Mucosa of descending colon (tissue), 3 donors: ENCODE measurements at places on chromosomes 11 and 22.

DNA sequence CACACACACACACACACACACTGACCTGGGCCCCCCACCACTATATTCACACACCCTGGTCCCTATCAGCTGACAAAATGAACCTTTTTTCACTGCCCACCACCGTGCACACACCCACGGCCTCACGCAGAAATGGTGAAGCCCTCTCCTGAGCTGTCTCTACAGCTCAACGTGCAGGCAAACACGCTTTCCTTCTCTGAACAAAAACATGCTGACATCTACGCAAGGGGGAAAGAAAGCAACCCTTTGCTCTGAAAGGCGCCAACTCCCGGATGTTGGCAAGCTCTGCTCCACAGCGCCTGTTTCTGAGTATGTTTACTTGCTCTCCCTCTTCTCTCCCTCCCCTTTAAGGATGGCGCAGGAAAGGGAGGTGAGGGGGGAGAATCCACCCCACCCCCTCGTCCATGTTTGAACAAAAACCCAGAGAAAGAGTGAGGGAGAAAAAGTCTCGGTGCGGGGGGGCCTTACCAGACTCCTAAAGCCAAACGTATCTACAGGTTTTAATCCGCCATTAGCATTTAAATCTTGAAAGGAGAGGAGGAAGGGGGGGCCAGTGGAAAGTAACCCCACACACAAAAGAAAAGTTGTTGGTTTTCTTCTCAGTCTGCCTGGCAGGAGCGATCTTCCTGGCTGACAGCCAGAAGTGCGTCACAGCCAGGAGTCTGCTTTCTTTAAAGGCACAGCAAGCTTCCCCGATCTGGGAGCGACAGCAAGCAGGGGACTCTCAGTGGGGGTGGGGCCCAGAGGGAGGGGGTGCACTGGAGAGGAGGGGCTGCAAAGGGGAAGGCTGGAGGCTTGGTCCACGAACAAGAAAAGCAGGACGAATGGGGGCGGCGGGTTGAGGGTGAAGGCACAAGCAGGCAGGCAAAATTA lies 39.6 kb downstream of the NUMA1 start:
- DNase-seq, result peak; percentile 95

- DNase-seq, result no peak
Observed at GRCh38 chr22:42602470-42602869, 12.2 kb downstream of the POLDIP3 start.

DNA sequence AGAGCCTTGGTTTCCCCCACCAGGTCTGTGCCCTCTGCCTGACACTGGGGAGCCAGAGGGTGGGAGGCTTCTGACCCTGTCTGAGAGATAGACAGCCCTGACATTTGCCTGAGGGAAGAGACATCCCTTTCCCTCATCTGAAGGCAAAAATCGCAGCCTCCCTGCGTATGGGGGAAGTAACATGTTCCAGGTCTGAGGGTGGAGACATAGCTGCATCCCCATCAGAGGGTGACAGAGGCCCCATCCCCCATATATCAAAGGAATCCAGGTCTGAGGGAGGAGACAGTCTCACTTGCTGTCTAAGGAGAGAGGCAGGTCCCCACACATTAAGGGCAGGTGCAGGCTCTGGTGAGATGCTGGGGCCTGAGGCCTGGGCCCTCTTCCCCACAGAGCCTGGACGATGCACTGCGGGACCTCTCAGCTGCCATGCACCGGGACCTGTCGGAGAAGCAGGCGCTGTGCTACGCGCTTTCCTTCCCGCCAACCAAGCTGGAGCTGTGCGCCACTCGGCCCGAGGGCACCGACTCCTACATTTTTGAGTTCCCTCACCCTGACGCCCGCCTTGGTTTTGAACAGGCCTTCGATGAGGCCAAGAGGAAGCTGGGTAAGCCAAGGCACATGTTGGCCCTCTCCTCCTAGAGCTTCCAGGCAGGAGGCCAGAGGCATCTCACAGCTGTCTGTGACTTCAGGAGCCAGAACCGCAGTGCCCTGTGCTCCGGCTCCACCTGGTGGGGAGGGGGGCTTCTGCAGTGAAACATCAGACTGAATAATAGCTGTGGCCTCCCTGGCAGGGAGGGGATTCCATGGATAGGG lies 16.1 kb upstream of the RELT start:
- DNase-seq, result no peak

DNA sequence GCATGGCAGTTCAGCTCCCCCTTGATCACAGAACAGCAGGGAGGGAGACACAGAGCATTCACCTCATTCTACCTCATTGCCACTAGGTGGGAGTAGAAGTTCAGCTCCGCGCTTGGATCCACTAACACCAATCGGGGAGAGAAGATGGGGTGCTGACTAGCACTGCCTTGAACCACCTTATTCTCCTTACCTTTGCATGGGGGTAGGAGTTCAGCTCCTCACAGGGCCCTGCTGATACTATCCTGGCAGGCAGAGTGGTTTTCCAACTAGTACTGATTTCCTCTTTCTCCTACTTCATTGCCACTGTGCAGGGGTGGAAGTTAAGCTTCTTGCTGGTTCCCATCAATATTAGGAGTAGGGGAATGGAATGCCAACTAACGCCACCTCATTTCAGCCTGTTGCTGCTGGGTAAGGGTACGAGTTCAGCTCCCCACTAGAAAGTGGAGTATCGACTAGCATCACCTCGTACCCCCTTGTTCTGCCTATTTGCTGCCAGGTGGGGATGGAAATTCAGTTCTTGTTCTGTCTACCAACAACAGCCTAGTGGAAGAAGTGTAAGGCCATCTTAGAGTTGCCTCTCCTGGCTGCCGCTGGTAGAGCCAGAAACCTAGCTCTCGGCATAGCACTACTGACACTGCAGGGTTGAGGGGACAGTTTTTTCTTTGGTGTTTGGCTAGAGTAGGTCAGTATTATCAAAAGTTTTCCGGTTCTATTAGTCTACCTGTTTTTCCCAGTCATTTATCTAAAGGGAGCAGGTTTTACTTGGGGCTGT lies 550.9 kb upstream of the CCDC90B start:
- DNase-seq, result no peak

GRCh38 chr11:105000797-105001196 lies 22.2 kb downstream of the CASP5 start:
- DNase-seq, result no peak

DNA sequence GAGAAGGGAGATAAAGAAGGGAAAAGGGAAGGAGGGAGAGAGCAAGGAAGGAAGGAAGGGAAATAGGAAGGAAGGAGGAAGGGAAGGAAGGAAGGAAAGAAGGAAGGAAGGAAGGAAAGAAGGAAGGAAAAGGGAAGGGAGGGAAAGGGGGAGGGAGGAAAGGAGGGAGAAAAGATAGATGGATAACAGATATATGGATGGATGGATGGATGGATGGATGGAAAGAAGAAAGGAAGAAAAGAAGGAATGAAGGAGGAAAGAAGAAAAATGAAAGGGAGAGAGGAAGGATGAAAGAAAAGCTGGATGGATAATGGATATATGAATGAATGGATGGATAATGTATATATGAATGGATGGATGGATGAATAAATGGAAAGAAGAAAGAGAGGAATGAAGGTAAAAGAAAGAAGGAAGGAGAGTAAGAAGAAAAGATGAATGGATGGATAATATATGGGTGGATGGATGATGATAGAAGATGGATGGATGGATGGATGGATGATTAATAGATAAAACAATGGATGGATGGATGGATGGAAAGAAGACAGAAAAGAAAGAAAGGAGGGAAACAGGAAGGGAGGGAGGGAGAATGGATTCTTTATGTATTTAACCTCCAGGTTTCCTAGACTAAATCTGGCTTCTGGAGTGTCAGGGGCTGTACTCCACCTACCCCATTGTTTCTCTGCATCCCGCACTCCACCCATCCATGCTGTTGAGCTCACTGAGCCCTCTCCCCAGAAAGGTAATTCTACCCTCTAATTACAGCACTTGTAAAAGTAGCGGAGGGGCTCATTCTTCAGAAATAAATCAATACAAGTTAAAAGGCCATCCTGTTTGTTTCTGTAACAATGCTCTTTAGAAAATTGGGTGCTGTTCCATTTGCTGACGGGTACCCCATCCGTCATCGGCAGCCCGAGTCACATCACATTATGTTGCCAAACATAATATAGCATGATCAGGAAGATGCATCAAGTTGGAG lies 506.1 kb downstream of the MIAT start:
- DNase-seq, result no peak
